ENCODE measurements at places on chromosomes 2 and 18.

- no peak for DNase-seq
Measured at GRCh38 chr2:26892133-26892532, 44.2 kb downstream of the DPYSL5 start.

DNA sequence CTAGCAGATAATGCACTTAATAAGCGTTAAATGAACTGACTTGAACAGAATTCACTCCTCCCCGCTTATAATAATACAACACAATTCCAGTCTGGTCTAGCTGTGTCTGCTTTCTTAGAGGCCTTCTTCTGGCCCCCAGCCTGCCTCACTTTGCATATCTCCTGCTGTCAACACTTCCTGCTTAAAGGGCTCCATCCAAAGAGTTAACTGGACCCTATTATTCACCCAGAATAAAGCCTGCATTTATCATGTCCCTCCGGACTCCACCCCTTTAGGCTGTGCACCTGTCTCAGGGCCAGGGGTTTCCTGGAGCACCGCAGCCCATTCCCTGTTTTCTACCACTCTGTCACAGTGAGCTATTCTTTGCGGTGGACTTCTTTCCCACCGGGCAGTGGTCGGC is 292.8 kb upstream of the FBXO11 start:
- DNase-seq: no peak

- no peak for DNase-seq
Measured at GRCh38 chr2:55395724-55396605, 23.7 kb downstream of the CCDC88A start.

DNA sequence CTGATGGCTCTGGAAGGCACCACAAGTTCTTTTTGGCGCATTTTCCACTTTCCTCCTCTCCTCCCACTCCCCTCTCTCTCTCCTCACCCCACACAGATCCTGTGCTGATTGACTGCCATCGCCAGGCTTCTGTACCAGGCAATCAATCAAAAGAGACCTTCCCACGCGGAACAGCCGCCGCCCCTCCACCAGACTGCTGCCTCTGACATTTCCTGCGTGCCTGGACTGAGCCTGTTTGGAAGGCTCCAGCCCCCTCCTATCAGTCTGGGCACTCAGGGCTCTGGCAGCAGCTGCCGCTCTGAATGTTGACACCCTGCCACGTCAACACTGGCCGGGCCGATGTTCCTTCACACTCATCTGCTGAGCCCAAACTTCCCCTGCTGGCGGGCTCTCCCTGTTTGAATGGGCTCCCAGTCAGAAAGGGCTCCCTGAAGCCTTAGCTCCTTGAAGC is 467.7 kb downstream of the EPHA4 start:
- no peak for DNase-seq

DNA sequence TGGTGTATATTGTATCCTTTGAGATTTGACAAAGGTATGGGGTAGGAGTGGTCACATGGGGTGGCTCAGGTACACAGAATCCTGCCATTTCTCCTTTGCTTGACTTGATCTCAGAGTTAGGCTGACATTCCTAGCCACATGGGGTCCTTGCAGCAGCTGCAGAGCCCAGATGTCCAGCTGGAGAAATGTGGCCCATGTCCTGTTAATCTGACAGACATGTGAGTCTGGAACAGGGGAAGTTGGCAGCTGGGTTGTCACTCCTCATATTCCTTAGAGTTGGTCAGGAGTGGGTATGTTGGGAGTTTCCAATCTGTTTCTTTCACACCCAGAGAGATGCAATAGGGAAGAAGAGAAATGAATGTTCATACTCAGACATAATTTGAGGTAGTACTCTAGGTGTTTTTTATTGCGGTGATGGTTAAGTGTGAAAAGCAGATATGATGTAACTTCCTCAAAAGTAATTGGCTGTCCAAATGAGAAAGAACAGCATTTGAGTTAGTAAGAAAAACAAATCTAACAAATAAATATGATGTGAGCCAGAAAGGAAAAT is 402.6 kb upstream of the MEIS1 start:
- DNase-seq: no peak

- DNase-seq: no peak
Measured at GRCh38 chr2:241722896-241723454, 11.5 kb upstream of the D2HGDH start.

GRCh38 chr2:78423631-78424030 is 601.9 kb upstream of the REG3G start:
- DNase-seq: no peak

DNA sequence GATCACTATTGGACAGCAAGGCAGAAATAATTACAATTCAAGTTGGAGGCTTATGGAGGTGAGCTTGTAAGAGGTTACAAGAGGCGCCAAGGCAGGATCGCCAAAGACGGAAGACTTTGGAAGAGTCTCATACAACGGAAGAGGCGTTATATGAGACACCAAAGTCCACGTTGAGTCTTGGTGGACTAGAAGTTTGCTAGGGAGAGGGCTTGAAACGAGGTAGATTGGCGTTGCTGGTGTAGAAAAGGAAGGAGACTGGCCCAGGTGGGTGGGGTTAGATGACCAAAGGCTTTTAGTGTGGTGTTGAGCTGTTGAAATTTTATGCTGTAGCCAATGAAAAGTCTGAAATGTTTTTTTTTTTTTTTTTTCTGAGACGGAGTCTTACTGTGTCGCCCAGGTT is 1.4 kb downstream of the MSH2 start:
- DNase-seq: no peak

DNA sequence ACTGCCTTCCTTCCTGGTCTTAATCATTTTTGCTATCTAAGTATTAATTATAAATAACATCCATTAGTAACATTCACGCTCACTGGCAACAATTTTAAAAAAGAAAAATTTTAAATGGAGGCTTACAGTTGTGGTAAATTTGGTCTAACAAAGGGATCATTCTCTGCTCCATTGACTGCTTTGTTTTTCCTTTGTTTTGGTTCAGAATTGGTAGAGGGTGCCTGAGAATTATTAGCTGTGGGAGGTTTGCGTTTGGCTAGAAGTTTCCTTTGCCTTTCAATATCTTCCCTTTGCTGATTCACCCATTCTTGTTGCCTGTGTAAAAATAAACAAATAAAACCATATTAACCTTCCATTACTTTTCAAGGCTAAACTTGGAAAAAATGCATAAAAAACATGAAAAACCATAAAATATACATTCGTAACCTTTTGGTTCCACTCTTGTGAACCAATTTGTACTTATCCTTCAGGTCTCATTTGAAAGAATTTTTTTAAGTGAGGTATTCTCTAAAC is 114.6 kb downstream of the TLK1 start:
- DNase-seq: no peak

DNA sequence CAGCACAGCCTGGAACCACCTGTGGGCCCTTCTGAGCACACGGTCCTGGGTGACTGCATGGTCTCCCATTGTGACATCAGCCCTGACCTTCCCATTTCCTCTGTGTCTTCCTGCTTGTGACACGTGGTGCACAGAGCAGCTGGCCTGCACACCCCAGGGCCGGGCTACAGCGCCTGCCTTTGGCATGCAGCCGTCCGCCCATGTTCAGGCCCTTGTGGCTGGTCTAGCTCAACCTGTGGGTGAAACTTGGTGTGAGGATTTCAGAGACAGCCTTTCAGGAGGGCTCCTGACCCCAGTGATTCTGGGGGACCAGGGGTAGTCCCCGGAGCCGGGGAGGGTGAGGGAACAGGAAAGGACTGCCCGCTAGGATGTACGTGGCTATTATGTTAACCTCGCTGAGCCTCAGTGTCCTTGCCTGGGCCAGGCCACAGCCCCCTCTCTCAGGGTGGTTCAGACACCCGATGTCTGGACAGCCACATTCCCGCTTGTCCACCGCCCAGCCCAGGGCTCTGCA is 284.8 kb upstream of the HS6ST1 start:
- no peak for DNase-seq

DNA sequence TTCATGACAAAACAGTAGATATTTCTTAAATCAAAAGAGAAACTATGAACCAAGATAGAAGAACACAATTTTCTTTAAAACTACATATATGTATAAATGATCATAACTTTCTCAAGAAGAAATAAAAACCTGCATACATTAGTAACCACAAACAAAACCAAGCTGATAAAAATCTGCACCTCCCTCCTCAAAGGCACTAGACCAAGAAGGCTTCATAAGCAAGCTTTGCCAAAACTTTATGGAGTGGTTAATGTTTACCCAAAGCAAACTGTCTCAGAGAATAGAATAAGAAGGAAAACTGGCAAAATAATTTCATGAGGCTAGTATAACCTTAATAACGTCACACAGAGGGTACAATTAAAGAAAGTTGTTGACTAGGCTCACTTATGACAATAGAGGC is 138.3 kb downstream of the ZBTB7C start:
- no peak for DNase-seq

GRCh38 chr2:205747829-205748386 is 65.6 kb downstream of the NRP2 start:
- DNase-seq: no peak

GRCh38 chr2:20514596-20515269 is 67.9 kb downstream of the RHOB start:
- no peak for DNase-seq

DNA sequence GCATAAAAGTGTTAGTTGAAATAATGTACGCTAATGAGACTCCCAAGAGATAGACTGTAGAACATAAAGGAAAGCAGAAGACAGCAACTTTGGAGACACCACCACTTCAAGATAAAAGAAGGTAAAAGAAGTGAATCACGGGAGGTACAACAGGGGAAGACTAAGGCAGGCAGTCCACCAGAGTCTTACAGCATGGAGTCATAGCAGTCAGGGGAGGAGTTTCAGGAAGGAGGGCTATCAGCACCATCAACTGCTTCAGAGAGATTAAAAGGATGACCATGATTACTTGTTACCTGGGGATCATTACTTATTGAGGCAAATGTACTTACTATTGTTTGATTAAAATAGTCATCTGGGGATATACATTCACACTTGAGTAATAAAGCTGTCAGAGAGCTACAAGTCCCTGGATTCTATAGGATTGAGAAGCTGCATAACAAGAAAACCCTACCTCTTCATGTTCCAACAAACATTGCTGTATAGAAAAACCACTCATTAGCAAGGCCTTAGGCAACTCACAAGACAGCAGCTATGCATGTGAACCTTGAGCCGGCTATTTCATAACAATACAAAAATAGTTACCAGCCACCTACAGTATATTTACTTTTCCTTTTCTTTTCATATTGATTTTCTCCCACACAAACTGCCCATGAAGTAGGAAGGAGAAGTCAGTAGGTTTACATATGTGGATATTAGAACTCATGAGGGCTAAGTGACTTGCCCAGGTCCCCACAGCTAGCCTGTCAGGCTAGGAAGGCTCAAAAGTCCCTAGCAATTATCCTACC is 101.7 kb downstream of the PDE11A start:
- no peak for DNase-seq

DNA sequence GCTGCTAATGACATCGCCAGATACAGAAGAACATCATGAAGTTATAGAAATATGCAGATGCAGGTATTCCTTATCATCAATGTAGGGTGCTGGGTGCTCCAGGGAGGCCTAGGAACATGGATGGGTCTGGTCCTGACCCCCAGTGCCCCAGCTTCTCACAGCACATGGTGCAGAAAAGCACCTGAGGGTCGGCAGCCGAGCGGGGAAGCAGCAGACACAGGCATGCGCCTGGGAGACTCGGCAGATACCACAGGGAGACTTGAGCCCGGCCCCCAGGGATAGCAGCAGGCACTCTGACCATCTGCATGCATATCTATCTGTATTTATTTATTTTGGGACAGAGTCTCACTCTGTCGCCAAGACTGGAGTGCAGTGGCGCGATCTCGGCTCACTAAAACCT is 43.2 kb downstream of the TMEM18 start:
- DNase-seq: no peak

DNA sequence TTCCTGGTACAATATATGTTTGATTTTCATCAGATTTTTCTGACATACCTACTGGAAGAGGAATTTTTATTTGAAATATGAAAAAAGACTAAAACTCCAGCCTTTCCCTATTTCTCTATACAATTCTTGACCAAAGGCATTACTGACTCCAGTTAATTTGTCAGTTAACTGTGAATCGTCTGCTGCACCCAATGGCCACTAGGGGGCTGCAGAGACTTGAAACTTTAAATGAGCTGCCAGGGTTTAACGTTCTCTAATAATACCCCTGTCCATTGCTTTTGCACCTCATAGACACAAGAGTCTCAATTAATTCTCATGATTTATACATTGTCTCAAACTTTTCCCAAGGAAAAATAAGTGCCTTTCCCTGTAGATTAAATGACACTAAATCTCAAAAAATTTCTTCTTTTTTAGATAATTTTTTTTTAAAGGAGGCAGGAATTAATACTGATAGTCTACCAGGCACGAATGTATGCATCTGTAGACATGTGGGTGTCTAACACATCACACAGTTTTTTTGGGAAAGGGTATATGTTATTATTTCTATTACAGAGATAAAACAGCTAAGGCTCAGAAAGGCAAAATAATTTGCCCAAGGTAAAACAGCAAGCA is 1.8 kb upstream of the ALK start:
- DNase-seq: no peak

- DNase-seq: no peak
Measured at GRCh38 chr2:47984041-47984440, 77.7 kb upstream of the FBXO11 start.

GRCh38 chr2:18046558-18047212 is 168.2 kb downstream of the KCNS3 start:
- no peak for DNase-seq

DNA sequence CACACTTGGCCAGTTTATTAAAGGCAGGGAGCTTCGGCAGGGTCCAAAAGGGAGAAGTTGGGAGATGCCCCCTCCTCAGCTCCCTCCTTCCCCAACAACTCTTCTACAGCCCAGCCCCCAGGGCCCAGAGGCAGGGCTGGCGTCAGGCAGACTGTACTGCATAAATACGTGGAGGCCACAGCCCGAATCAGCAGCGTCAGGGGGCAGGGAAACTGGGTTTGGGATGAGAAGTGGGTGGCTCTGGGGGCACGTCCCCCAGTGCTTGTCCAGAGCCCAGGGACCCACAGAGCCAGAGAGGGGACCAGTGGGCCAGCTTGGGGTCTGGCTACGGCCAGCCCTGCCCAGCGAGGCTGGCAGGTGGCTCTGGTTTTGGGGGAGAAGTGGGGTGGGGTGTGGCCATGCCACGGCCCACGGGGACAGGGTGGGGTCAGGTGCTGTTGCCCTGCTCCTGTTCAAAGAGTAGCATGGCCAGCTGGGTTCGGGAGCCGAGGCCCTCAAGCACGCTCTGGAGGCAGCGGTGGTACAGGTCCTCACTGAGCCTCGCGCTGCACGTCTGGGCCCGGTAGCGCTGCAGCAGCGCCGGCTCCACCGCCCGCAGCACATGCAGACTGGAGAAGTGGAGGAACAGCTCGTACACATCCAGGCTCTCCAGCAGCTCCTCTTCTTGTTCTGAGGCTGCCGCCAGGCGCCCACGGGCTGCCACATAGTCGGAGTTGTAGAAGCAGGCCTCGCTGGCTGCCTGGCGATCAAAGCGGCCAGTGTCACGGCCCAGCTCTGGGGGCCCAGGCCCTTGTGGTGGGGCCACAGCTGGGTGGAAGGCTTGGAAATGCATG is 4.4 kb downstream of the CHPF start:
- no peak for DNase-seq
